ENCODE measurements at places on chromosomes 1 and 21. TPM values are rescaled to one million over a fixed set of nuclear protein-coding genes. Genes with fewer than 3 reads are reported as not detected.

PDPN gene
- 18.8 TPM for total RNA-seq

ADORA1 gene
- 19.1 TPM for total RNA-seq

LMOD1 gene
- 0.64 TPM for total RNA-seq

CRNN gene
- not detected for total RNA-seq

SHE gene
- 2.8 TPM for total RNA-seq

IRF6 gene
- total RNA-seq, result 1.8 TPM

ZNF672 gene
- total RNA-seq, result 16.1 TPM

POMGNT1 gene
- 34.2 TPM for total RNA-seq

KCNJ10 gene
- 3.4 TPM for total RNA-seq

SLC22A15 gene
- 32.8 TPM for total RNA-seq

ATF6 gene
- 29.0 TPM for total RNA-seq

HTR1D gene
- not detected for total RNA-seq

OR2L8 gene
- total RNA-seq, result 6.6 TPM

KRTAP20-2 gene
- total RNA-seq, result not detected

FTCD gene
- 0.73 TPM for total RNA-seq

MAP3K7CL gene
- total RNA-seq, result 2.5 TPM

ESRRG gene
- 131 TPM for total RNA-seq

DNALI1 gene
- 12.8 TPM for total RNA-seq

SPATA6 gene
- total RNA-seq, result 66.4 TPM

NBPF6 gene
- 0.18 TPM for total RNA-seq

BATF3 gene
- total RNA-seq, result 0.91 TPM

S100A7 gene
- not detected for total RNA-seq

SEMA6C gene
- 21.4 TPM for total RNA-seq

PODN gene
- total RNA-seq, result 8.9 TPM

PPIH gene
- total RNA-seq, result 19.5 TPM

PLEKHA6 gene
- total RNA-seq, result 13.6 TPM

S100A12 gene
- 1.3 TPM for total RNA-seq
